ENCODE measurements at places on chromosomes 2 and 18.

DNA sequence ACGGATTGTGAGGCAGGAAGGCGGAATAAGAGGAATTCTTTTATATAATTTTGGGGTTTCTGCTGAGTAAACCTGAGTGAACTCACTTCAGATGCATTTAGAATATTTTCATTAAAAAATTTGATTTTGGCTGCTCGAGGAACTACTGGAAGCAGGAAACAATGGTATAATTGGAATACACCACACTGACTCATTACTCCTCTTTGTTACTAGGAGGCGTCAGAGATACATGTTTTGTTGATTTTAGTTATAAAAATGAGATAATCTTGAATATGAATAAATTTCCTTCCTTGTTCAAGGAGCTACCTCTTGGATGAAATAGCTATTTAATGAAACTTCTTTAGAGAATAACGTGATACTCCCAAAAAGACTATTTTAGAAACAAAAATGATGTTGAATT lies 97.4 kb downstream of the ANKRD36 start:
- DNase-seq: no peak

DNA sequence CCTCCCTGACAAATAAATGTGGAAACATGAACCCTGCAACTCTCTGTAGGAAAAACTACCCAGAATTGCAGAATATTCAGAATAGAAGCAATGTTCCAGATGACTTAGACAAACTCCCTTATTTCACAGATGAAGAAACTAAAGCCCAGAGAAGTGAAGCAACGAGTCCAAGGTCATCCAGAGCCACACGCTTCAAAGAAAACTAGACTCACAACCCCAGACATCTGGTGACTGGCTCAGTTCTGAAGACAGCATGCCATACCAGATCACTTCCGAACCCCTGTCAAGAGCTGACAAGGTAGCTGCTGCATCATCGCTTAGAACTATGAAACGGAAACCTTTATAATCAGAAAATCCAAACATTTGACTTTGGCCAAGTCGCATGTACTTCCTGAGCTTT lies 101.3 kb downstream of the PID1 start:
- DNase-seq: no peak

DNA sequence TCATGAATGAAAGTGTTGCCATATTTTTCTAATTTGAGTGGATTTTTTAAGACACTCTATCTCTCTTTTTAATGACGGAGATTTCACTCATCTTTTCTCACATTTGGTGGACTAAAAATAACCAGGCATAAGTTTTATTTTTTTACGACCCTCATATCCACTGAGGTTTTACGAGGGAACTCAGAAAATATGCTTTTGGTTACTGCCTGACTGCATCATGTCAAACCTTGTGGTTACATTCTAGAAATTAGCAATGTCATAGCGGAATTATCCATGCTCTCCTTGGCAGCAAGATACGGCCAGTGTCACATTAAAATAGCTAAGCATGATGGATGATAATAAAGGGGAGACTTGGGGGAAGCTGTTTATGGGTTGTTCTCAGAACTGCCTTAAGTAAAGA lies 428.6 kb upstream of the FSHR start:
- DNase-seq: no peak

DNA sequence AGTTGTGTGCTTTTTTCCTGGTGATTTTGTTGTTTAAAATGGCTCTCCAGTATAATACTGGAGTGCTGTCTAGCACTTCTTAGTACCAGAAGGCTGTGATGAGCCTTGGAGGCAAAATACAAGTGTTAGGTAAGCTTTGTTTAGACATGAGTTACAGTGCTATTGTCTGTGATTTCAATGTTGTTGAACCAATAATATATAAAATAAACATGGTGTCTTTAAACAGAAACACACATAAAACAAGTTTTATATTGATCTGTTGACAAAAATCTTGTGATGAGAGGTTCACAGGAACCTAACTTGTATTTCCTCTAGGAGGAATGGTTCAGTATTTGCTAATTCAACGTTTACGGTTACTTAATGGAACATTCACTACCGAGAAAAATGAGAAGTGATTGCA lies 5.0 kb upstream of the FAM171B start:
- DNase-seq: no peak

GRCh38 chr18:66124394-66124793 lies 373.6 kb downstream of the CDH7 start:
- no peak for DNase-seq

DNA sequence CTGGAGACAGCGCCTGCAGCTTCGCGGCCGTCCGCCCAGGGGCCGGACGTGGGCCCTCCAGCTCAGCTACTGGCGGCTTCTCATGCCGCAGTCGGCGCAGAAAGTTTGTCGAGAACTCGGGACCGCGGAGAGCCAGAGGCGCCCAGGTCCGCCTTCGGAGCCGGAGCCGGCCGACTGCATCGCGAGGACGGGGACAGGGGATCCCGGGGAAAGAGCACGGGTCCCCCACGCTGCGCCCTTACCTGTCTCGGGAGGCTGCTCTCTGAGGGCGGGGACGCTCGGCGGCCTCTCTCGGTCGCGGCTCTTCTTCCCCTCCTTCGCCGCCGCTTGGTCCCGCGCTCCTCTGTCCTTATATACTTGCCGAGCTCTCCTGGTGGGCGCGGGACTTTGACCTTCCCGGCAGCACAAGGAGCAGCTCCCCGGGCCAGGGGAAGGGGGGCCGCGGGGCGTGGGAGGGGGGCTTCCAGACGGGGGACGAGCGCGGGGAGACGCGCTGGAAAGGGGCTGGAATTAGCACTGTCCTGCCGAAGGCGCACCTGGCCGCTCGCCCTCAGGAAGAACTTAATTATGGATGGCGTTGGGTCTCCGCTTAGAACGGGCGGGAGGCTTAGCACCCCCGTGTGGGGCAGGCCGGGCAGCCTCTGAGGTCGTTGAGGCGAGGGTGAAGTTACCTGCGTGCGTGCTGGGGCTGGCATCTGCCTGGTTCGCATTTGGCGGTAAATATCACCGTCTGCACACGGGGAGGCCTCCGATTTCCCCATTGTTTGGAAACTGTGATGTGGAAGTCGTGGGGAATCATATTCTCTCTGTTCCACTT lies at the start of gene POMC:
POMC (minus strand) TSS at position 325 of the 817 bp plus-strand sequence. CDS start 3,808 bp downstream, outside the sequence.
- no peak for DNase-seq

DNA sequence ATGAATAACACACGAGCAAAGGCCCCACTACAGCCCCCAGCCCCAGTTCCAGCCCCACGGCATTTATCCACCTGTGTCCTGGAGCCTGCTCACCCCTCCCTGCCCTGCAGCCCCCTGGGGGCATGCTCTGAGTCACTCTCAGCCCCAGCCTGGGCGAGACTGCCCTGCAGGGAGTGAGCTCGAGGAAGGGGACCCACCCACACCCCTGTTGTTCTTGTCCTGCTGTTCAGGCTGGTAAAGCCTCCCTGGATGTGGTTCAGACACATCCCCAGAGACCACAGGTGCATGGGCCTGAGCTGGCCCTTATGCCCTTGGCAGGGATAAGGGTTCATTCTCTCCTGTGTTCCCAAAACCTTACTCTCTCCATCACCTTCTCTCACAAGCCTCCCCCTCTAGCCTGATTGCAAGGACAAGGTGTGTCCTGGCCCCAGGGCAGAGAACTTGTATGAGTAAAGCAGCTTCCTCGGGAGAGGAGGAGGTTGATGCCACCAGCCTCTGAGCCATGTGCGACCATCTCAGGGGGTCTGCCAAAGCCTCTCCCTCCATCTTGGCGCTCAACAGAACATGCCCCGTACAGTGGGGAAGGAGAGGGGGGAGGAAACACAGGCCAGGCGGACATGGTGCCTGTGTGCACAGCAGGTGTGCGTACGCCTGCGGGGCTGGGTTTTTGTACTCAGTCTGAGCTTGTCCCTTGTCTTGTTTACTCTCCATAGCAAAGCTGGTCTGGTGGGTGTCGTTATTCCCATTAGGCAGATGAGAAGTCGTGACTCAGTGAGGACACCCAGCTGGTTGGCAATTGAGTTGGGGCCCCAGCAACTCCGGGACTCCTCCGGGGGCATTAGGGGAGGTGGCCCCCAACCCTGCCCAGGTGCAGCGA lies 64.4 kb downstream of the CIB4 start:
- no peak for DNase-seq

DNA sequence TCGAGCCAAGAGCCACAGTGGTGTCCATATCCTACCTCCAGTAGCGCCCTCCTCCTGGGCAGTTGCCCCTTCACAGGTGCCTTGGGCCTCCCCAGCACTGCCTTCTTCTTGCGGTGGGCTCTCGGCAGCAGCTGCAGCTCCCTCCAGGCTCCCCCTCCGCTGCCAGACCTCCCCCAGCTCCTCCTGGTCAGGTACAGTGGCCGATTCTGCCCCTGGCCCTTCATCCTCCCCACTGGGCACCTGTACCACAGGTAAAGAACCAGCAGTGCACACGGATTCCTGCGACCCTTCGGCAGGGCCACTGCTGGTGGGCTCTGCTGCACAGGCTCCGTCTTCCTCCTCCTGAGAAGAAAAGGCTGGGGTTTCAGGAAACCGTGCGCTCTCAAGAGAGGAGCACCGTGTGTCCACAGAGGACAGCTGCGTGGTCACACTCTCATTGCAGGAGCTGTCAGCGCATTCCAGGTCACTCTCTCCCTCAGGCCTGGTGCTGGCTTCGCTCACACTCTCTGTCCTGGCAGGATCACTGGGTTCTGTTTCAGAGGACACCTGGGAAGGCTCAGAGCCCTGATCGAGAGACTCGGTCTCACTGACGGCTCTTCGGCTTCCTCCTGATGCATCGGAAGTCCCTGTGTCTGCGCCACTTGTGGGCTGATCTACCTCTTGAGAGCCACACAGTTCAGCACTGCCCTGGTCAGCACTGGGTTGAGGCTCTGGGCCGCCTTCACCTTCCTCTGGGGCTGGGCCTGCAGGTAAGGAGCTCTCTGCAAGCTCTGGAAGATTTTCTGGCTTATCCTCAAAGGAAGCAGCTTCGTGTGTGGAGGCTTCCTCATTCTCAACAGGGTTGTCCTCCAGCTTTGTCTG lies 147.4 kb upstream of the STK17B start:
- no peak for DNase-seq

DNA sequence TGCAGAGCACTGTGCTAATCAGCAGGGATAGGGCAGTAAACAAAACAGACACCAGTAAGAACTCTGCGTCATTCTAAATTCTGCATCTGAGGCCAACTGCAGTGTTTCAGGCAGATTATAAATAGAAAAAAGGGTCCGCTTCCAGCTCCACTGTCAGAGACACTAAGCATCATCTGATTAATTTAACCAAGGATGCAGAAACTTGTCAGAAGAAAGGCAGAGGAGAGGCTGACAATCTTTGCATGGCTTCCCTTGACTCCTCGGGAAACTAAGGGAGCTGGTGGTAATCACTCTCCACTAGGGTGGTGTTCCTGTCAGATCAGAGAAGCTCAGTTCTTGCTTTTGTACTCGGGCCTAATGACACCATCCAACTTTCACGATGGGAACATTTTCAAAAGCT lies 123.5 kb downstream of the DNAH6 start:
- DNase-seq: no peak

- no peak for DNase-seq
These were observed 8.7 kb downstream of the SP140 start for GRCh38 chr2:230234122-230234722.

- DNase-seq: no peak
These were observed 401.0 kb downstream of the IRS1 start for GRCh38 chr2:226398580-226398979.

GRCh38 chr18:76980663-76981395 lies 151.8 kb downstream of the MBP start:
- no peak for DNase-seq

DNA sequence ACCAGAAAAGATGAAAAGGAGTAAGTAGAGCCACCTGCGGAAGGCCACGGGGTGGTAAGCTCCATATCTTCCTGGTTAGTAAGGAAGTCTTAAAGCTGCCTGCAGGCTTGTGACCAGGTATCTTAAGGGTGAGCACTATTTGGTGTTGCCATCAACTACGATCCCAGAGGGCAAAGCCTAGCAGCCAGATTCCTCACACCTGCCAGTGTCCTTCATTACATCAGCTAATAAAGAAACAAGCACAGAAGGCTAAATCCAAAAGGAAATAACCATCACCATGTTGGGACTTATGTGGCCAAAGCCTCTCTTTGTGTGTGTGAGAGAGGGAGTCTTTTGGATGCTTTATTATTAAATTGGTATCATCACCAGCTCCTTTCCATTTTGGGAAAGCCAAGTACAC lies 123.5 kb downstream of the ALK start:
- DNase-seq: no peak

GRCh38 chr2:16069933-16070647 lies 129.7 kb downstream of the MYCN start:
- no peak for DNase-seq

GRCh38 chr2:68565858-68566257 lies 77.5 kb upstream of the PROKR1 start:
- DNase-seq: no peak

DNA sequence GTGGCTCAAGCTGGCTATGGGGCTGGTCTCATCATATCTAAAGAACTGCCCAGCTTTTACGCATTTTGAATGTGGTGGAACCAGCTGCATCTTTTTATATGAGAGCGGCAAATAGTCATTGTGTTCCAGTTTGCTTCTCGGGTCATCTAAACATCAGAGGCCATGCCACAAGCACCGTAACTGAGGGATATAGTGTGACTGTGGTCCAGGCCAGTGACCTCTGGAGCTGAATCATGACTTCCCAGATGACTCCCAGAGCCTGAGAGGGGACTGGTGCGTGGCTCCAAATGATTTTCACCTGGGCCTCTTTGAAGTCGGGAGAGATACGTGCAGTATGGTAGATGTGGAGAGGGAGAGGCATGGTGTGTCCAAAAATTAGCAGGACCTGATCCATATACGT lies 271.0 kb downstream of the NEDD4L start:
- DNase-seq: no peak

- no peak for DNase-seq
These were observed 23.3 kb downstream of the RHOB start for GRCh38 chr2:20470211-20470610.

GRCh38 chr2:181046833-181047232 lies 66.4 kb downstream of the UBE2E3 start:
- no peak for DNase-seq

DNA sequence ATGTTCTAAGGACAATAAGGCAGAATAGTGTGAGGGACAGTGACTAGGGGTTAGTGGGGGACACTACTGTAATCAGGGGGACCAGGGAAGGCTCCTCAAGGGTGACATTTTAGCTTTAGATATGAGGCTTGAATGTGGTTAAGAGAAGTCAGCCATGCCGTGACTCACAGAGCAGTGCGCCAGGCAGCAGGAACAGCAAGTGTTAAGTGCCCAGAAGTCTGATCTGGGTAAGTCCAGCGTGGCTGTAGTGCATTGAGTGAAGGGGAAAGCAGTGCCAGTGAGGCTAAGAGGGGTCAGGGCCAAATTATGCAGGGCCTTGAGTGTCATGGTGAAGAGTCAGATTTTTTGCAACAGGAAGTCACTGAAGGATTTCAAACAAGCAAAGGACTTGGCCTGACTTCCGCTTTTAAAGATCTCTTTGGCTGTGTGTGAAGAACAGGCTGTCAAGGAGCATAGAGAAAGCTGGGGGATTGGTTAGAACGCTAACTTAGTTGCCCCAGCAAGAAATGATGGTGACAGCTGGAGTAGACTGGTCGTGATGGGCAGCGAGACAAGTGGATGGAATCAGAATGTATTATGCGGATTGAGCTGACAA lies 151.5 kb downstream of the MSH2 start:
- no peak for DNase-seq
